Testis (tissue), 5 donors: ENCODE measurements at places on chromosomes 4 and X.

- no peak overlapping the region for H3K4me3 ChIP-seq
- no peak for DNase-seq
- H3K27ac ChIP-seq, result no peak overlapping the region
- no peaks in the 10 kb centered on the region for H3K27me3 ChIP-seq
- H3K36me3 ChIP-seq, result no peaks in the 10 kb centered on the region
Measured at GRCh38 chrX:111348429-111348828, 63.6 kb downstream of the DCX start.

- DNase-seq, result peak; percentile 17
- H3K27me3 ChIP-seq, result no peaks in the 10 kb centered on the region
- H3K4me1 ChIP-seq, result no peaks in the 10 kb centered on the region
- no peak overlapping the region for H3K27ac ChIP-seq
- H3K4me3 ChIP-seq, result no peak overlapping the region
- no peaks in the 10 kb centered on the region for H3K36me3 ChIP-seq
Measured at GRCh38 chrX:155966876-155967275, 30.6 kb upstream of the IL9R start.

- DNase-seq, result no peak
- H3K4me3 ChIP-seq, result no peak overlapping the region
- no peaks in the 10 kb centered on the region for H3K27me3 ChIP-seq
- no peaks in the 10 kb centered on the region for H3K4me1 ChIP-seq
- no peak overlapping the region for H3K27ac ChIP-seq
- no peaks in the 10 kb centered on the region for H3K36me3 ChIP-seq
Measured at GRCh38 chr4:157521906-157522305, 301.4 kb downstream of the GRIA2 start.

DNA sequence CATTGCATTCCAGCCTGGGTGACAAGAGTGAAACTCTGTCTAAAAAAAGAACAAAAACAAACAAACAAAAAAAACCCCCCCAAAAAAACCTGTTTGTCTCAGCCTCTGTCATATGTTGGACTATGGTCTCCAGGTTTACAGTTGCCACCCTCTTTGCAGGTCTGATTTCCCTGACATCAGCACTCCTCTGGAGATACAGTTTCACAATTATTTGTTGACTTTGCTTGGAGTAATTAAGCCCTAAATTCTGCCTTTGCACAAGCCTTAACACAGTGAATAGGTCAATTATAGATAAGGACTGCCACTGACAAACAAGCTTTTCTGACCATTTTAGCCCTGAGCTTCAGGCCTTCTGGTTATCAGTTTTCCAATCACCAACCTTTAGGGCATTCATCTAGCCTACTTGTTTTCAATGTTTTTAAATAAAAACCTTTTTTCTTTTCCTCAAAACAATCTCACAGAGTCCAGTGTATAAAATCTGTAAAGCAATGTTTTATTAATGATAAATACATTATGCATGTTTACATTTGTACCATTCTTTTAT lies 20.4 kb upstream of the MAPK10 start:
- no peaks in the 10 kb centered on the region for H3K36me3 ChIP-seq
- H3K4me1 ChIP-seq, result peaks cover 3% of the 10 kb centered on the region
- no peak for DNase-seq
- no peak overlapping the region for H3K4me3 ChIP-seq
- H3K27ac ChIP-seq, result no peak overlapping the region
- H3K27me3 ChIP-seq, result no peaks in the 10 kb centered on the region

- no peak for DNase-seq
- H3K27ac ChIP-seq, result no peak overlapping the region
- no peaks in the 10 kb centered on the region for H3K27me3 ChIP-seq
- no peak overlapping the region for H3K4me3 ChIP-seq
Measured at GRCh38 chr4:5266991-5267390, 215.7 kb downstream of the STK32B start.

DNA sequence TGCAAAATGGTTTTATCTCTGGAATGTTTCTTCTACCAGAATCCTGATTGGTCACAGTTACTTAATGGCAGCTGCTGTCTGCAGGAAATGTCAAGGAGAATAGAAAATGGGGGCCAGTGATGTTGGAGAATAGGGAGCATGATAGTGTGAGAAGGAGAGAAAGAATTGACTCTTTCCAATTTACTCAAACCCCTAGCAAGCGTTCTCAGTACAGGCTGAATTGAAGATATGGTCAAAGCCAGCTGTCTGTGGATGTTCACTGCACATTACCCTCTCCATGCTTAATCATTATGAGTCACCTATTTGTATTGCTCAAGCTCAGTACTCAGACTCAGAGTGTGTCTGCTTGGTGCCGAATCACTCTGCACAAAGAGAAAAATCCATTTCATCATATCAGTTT lies 57.8 kb upstream of the FAM47B start:
- H3K36me3 ChIP-seq, result no peaks in the 10 kb centered on the region
- no peak for DNase-seq
- H3K4me1 ChIP-seq, result no peaks in the 10 kb centered on the region
- H3K27me3 ChIP-seq, result no peaks in the 10 kb centered on the region
- no peak overlapping the region for H3K27ac ChIP-seq

DNA sequence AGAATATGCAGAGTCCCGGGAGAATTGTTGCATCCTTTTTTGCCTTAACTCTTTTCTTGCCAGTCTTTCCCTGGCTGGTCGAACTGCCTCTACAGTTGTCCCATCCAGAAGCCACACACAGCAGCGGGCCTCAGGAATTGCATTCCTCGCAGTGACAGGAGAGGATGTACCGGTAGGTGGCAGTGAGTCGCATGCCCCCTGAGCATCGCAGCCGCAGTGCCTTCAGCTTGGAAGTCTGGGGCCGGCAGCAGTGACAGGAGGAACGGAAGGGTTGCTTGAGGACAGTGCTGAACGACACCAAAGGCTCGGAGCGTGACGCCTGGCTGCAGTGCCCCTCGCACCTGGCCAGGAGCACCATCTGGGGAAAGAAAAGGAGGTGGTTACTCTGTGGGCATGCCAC lies 23.5 kb downstream of the NDP start:
- H3K27me3 ChIP-seq, result no peaks in the 10 kb centered on the region
- H3K36me3 ChIP-seq, result no peaks in the 10 kb centered on the region
- DNase-seq, result peak; percentile 46
- H3K27ac ChIP-seq, result no peak overlapping the region
- no peak overlapping the region for H3K4me3 ChIP-seq
